ENCODE measurements at places on chromosomes 12 and 14. TPM values are rescaled to one million over a fixed set of nuclear protein-coding genes. Genes with fewer than 3 reads are reported as not detected.

Gene ABCD2
- 0.08 TPM for polyA plus RNA-seq

Gene PTHLH
- polyA plus RNA-seq, result 2.2 TPM

Gene AHNAK2
- polyA plus RNA-seq, result 3.0 TPM

Gene ANO4
- 5.7 TPM for polyA plus RNA-seq

Gene MDM1
- polyA plus RNA-seq, result 38.4 TPM

Gene TAS2R7
- polyA plus RNA-seq, result not detected

Gene SLC25A47
- 0.12 TPM for polyA plus RNA-seq

Gene WNT1
- polyA plus RNA-seq, result not detected

Gene PIK3C2G
- 13.4 TPM for polyA plus RNA-seq

Gene FAR2
- polyA plus RNA-seq, result 5.3 TPM

Gene KRT3
- polyA plus RNA-seq, result not detected

Gene NTN4
- polyA plus RNA-seq, result 42.1 TPM

Gene PMCH
- 1.0 TPM for polyA plus RNA-seq

Gene KRT6A
- polyA plus RNA-seq, result 0.20 TPM

Gene L2HGDH
- 7.0 TPM for polyA plus RNA-seq

Gene A2M
- polyA plus RNA-seq, result 2,366 TPM

Gene FBXO33
- polyA plus RNA-seq, result 9.0 TPM

Gene LAG3
- polyA plus RNA-seq, result 1.7 TPM

Gene ART4
- polyA plus RNA-seq, result 0.18 TPM

Gene TAS2R9
- polyA plus RNA-seq, result not detected

Gene FAM222A
- 2.8 TPM for polyA plus RNA-seq

Gene SUSD6
- 30.9 TPM for polyA plus RNA-seq

Gene TMEM229B
- 0.57 TPM for polyA plus RNA-seq

Gene CD163L1
- 8.9 TPM for polyA plus RNA-seq

Gene DIO2
- 0.77 TPM for polyA plus RNA-seq

Gene MAP1LC3B2
- polyA plus RNA-seq, result 6.5 TPM

Gene KCNC2
- 0.13 TPM for polyA plus RNA-seq

Gene FGF6
- not detected for polyA plus RNA-seq

Gene PIGH
- polyA plus RNA-seq, result 25.4 TPM

Gene CLEC4D
- polyA plus RNA-seq, result 0.31 TPM

Gene CCDC91
- 28.9 TPM for polyA plus RNA-seq

Gene MYO1H
- 1.1 TPM for polyA plus RNA-seq

Gene GNG2
- 98.3 TPM for polyA plus RNA-seq

Gene GZMB
- polyA plus RNA-seq, result 1.6 TPM

Gene B3GNT4
- 0.98 TPM for polyA plus RNA-seq

Gene ALDH2
- 84.8 TPM for polyA plus RNA-seq

Gene TCL1B
- not detected for polyA plus RNA-seq

Gene ASPG
- polyA plus RNA-seq, result 24.5 TPM

Gene TGFB3
- polyA plus RNA-seq, result 174 TPM

Data from right lung (tissue), 10 donors.